ENCODE measurements at places on chromosomes 11 and 22.

DNA sequence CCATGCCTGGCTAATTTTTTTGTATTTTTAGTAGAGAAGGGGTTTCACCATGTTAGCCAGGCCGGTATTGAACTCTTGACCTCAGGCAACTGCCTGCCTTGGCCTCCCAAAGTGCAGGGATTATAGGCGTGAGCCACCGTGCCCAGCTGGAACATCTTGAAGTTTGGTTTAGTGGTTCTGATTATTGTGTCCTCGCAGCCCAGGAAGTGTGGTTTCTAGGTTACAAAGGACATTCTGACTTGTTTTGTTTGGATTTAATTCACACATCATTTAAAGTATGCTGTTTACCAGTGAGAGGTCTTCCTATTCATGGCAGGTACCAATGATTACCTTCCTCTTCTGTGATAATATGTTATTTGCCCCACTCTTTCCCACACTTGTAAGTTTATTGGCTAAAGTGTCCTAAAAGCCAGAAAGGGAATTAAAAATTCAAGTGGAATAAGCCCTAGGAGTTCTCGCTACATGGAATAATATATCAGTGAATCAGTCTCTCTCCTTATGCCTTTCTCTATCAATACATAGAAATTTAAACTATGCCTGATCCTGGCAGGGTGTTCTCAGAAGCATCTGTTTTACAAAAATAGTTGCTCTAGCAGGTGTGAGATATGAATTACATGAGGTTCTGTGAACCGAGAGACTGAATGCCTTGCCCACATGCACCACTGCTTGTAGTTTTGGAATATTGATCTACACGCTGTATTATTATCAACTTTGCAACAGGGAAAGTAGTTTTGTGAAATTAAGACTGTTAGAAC lies 263.1 kb downstream of the DDX10 start:
- no peak for DNase-seq

- no peak for DNase-seq
Measured at GRCh38 chr11:12354750-12355545, 22.4 kb upstream of the PARVA start.

GRCh38 chr22:42446151-42446550 lies 13.9 kb upstream of the NFAM1 start:
- no peak for DNase-seq

DNA sequence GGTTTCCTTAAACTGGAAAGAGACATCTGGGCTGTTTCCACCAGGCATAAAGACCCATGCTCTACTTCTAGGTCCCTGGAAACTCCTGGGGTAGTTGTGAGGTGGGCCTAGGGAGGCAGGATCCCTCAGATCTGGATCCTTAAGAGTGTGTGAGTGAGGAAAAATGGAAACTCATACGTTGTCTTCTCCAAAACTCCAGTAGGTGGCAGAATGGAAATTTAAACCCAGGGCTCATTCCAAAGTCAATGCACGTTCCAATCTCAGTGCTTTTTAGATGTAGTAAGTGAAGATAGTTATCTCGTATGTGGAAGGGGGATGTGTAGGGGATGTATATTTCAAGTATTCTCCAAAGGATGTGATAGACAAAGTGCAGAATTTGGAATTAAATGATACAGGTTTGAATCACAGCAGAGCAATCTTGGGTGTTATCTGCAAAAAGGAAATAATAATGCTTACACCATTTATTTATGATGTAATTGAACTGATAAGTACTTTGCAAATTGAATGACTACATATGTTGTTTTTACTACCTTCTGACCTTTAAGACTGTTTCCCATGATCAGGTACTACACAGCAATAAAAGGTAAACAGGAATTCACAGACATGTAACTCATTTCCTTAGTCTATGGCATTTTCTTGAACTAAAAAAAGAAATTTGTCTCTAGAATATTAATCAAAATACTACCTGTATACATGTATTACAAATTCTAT lies 13.1 kb upstream of the MMP1 start:
- no peak for DNase-seq

DNA sequence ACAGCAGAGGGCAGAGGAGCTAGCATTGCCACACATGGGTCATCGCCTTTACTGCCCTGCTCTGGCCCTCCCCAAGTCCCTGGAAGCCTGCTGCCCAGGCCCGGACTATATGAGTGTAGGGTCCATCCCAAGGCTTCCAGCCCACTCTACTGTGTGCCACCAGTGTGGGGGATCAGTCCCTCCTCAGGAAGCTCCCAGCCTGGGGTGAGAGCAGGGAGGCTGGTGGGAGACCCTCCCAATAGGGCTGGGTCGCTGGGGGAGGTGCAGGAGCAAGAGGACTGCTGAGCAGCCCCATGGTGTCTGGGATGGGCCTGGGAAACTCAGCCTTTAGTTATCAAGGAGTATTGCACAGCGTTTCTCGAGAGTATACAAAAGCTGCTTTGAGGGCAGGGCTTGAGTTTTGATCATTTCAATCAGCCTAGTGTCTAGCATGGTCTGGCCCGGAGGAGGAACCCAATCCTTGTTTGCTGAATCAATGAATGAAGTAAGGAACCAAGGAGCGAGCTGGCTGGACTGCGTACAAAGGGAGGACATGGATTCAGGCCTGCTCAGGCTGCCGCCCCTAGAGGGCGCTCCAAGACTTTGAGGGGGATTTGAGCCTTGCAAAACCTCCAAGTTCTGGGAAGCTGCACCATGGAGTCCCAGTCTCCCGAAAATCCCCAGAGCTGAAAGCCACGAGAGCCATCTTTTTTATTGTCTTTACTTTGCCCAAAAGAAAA lies 89.0 kb upstream of the PARVA start:
- peak; percentile 15 for DNase-seq

DNA sequence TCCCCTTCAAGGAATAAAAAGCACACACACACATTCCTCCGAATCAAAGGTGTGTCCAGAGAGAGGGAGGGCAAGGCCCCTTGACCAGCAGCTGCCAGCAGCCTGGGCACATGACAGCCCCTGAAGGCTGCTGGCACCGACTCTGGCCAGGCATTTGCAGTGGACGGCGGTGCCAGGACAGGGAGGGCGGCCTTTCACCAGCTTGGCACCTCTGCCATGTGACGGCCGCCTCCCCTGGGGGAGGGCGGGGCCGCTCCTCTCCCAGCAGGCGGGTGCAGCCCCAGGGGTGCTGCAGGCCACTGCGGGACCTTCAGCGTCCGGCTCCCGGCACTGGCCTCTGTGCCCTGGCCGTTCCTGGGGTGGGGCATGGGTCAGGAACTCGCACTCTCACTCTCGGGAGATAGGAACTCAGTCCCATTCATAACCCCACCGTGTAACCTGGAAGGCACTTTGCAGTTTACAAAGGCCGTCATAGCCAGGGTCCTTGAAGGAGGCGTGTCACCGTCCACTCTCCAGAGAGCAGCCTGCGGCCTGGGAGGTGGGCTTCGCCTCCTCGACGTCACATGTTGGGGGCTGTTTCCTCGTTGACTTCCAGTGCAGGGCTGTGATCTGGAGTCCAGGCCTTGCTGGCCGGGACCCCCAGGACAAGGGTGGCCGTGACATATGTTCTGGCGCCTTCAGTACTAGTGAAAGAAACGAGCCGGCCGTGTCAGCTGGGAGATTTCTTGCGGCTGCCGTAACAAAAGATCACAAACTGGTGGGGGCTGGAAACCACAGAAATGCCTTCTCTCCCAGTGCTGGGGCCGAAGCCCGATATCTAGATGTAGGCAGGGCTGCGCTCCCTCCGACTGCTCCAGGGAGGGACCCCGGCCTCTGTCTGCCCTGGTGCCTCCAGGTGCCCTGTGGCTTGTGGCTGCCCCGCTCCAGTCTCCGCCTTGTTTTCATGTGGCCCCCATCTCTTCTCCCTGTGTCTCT lies 39.9 kb upstream of the SMIM38 start:
- no peak for DNase-seq

DNA sequence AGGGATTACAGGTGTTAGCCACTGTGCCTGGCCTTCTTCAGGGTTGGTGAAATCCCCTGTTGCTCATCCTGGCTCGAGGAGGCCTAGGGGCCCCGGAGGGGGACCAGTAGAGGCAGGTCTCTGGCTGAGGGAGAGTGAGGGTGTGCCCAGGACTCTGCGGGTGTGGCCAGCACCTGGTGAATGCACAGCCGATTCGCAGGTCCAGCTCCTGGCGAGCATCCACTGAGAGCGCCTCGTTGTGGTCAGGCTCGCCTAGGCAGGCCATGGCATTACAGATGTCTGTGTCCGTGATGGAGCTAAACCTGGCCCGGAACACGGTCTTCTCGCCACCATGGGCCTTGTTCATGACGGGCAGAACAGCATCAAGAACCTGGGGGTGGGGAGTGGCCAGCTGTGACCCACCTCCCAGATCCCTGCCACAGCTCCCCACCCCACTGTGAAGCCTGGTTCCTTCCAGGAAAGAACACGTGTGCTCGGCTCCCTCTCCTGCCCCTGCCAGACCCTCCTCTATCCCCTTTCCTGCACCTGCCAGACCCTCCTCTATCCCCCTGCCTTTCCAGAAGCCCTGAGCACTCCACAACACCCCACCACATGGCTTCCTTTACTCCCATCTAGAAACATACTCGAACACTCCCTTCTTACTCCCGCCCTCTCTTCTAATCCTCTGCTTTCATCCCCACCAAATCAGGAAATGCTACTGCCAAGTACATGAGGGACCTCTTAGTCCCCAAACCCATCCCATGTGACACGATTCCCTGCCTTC lies 12.4 kb downstream of the TOP3B start:
- no peak for DNase-seq

GRCh38 chr22:35821654-35822053 lies 104.0 kb downstream of the APOL5 start:
- no peak for DNase-seq

DNA sequence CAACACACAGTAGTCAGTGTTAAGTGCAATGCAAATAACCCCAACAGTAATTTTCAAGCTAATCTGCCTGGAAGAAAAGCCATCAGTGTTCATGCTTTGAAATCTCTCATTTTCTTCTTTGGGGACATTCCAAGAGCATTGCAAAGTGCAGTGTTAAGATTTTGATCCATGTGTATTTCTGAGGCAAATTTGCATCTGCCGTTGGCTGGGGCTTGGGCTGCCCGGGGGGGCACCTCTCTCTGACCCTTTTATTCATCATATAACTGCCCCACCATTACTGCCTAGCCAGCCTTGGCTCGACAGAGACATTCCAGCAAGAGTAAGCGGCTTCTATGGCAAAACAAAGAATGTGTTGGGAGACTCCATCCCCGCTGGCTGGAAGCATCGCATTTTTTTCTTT lies 483.5 kb downstream of the BRD1 start:
- no peak for DNase-seq

- no peak for DNase-seq
Measured at GRCh38 chr22:47067321-47067890, 305.0 kb downstream of the TBC1D22A start.

DNA sequence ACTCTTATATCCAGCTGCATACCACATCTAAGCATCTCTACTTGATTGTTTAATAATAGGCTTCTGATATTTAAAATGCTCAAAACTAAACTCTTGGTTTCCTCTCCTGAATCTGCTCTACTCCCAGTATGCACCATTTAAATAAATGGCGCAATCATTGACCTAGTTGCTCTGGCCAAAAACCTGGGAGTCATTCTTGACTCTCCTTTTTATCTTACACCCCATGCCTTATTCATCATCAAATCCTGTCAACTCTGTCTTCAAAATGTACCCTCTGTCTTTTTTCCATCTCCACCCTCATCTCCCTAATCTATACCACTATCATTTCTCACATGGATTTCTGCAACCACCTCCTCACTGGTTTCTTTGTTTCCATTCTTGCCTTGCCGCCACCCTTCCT lies 399.6 kb upstream of the CCDC90B start:
- DNase-seq, result no peak

GRCh38 chr22:41504397-41504796 lies 35.5 kb downstream of the ACO2 start:
- no peak for DNase-seq

DNA sequence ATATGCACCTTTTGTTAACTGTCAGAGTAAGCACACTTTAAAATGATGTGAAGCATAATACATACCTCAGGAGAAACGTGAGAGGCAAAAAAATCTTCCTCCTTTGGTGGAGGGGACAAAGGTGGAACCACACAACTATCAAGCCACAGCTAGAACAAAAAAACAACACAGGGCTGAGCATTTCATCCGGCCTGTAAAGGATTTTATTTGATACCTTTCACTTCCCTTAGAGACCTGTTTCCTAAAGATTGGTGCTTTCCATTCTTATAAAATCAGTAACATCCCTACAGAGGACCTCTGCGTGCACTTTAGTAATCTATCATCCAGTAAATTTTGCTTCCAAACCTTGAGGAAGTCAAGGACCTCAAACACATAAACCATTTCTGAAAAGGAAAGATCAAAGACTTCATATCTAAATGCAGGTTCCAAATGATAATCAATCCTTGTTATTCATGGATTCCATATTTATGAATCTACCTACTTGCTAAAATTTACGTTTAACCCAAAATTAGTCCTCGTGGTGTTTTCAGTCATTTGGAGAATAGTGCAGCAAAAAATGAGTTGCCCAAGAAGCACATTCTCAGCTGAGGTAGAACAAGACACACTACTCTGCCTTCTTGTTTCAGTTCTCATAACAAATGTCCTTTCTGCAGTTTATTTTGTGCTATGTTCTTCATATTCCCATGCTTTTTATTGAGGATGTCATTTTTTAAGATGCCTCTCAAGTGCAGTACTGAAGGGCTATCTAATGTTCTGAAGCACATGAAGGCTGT lies 22.7 kb downstream of the ARFGAP3 start:
- DNase-seq, result no peak

- DNase-seq, result no peak
Measured at GRCh38 chr11:31764261-31764660, 46.9 kb downstream of the PAX6 start.

- no peak for DNase-seq
Measured at GRCh38 chr22:21713428-21714058, 22.1 kb downstream of the YPEL1 start.

- DNase-seq, result no peak
Measured at GRCh38 chr11:66478729-66479393, 1.4 kb upstream of the DPP3 start.

GRCh38 chr22:47064416-47064815 lies 302.0 kb downstream of the TBC1D22A start:
- DNase-seq, result no peak

DNA sequence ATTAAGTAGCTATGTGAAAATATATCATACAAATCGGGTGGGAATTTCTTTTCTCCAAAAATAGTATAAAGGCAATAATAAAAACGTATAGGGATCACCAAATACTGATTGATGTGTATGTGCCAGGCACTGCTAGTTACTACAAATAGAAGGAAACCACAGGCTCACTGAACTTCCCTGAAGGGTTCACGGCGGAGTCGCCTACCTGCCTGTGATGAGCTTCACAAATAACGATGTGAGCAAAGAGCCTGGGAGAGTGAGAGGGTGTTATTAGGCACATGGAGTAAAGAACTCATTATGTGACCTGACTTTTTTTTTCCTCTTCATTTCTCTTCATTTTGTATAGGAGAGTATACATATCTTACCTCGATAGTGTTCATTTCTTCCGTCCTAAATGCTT lies 36.0 kb upstream of the L3MBTL2 start:
- no peak for DNase-seq

- DNase-seq, result no peak
Measured at GRCh38 chr11:117502015-117502778, 174.5 kb downstream of the CEP164 start.

GRCh38 chr11:75400146-75400865 lies 988 bp downstream of the RPS3 start:
- DNase-seq, result no peak
